ENCODE measurements at places on chromosomes 3 and 15.

- DNase-seq, result no peak
Observed at GRCh38 chr3:130654921-130655320, 91.7 kb downstream of the PIK3R4 start.

GRCh38 chr15:86942285-86942684 lies 862.6 kb downstream of the AGBL1 start:
- no peak for DNase-seq

GRCh38 chr15:57327985-57328471 lies 48.3 kb upstream of the CGNL1 start:
- no peak for DNase-seq

DNA sequence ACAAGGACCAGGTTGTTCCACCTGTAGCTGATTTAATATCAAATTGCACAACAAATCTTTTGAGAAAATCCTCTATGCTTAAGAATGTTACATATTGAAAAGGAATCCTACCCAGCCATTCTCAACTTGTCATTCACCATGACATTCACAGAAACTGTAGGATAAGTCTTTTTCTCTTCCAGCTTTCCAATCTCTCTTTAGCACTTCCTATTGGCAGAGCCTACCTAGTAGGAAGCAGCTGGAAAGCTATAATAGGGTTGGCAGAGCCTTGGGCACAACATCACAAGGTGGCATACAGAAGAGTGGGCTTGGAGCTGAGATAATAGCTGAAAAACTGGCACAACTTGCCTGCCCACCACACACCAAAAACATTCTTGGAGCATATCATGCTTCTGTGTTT lies 67.3 kb upstream of the NUDT16 start:
- no peak for DNase-seq

- DNase-seq, result no peak
Observed at GRCh38 chr15:62895905-62896316, 146.6 kb upstream of the TPM1 start.

DNA sequence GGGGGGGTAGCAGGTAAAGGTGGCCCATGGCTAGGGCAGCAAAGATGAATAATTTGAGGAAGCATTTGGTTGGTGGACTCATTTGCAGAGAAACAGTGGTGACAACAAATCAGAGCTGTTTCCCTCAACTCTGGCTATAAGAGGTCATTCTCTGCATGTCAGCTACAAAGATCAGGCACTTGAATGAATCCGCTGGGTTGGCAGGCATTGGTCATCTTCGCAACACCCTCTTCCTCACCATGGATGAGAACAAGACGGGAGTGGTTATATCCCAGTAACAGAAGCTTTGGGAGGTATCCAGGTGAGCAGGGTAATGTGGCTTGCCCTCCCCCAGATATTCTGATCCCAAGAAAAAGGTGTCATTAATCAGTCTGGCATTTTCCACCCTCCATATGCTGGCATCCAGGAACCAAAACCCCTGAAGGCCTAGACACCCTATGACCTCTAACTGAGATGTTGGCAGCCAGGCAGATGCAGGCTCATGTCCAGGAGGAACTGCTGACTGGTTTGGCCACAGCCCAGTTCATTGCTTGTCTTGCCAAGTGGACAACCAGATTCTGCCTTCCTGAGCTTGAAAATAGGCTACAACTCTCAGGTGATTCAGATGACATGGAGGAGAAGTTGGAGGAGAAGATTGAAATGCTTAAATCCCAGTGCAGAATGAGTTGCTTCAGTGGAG lies 108.9 kb upstream of the TRIM42 start:
- no peak for DNase-seq

GRCh38 chr3:161401389-161401788 lies 30.1 kb upstream of the SPTSSB start:
- DNase-seq, result no peak

DNA sequence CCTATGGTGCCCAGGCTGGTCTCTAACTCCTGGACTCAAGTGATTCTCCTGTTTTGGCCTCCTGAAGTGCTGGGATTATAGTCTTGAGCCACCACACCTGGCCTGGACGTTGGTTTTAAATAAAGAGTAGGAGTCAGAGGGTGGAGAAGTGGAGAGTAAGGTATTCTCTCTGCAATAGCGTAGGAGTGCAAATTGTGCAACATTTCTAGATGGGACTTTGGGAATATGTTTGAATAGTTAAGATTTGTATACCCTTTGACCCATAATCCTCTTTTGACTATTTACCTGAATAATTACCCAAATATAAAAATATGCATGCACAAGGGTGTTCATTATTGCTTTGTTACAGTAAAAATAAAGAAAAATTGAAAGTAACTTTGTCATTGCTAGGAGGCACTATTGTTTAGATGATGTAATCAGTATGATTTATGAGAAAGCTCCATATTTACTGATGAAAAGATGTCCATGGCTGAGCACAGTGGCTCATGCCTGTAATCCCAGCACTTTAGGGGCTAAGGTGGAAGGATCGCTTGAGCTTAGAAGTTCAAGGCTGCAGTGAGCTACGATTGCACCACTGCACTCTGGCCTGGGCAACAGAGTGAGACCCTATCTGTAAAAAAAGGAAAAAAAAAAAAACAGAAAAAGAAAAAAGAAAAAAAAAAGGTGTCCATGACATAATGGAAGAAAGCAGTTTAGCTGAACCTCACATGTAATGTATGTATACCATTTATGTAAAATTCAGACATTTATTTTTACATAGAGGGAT lies 15.1 kb upstream of the XYLB start:
- DNase-seq, result no peak

DNA sequence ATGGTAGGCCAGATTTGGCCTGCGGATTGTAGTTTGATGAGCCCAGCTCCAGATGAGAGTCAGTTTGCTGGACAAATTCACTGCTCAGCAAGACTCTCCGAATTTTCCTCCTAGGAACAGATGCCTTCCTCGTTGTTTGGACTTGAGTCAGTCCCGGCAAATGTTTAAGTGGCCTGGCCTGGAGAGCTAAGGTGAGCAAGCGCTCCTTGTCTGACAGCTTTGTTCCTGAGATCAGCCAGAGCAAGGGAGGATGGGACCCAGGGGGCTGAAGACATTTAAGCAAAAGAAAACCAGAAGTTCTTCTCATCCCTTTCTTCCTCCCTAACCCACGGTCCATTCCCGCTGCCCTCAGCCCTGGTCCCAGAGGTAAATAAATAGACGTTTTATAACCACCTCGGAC lies 40.3 kb downstream of the POLR2M start:
- DNase-seq, result no peak

- no peak for DNase-seq
Observed at GRCh38 chr3:14806641-14807263, 12.0 kb upstream of the FGD5 start.

DNA sequence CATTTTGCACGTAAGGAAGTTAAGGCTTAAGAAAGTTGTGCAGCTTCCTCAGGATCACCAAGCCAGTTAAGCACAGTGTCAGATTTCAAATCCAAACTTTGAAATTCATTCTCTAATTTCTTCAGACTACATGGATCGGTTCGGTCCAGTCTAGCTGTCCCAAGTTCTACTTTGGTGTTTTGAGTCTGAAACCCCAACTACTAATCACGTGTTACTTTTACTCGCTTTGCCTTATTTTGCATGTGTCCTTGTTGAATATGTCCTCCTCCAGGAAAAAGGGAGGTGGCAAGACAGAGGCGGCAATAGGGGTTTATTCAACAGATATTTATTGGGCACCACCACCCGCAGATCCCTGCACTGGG lies 522 bp upstream of the GXYLT2 start:
- DNase-seq, result no peak

DNA sequence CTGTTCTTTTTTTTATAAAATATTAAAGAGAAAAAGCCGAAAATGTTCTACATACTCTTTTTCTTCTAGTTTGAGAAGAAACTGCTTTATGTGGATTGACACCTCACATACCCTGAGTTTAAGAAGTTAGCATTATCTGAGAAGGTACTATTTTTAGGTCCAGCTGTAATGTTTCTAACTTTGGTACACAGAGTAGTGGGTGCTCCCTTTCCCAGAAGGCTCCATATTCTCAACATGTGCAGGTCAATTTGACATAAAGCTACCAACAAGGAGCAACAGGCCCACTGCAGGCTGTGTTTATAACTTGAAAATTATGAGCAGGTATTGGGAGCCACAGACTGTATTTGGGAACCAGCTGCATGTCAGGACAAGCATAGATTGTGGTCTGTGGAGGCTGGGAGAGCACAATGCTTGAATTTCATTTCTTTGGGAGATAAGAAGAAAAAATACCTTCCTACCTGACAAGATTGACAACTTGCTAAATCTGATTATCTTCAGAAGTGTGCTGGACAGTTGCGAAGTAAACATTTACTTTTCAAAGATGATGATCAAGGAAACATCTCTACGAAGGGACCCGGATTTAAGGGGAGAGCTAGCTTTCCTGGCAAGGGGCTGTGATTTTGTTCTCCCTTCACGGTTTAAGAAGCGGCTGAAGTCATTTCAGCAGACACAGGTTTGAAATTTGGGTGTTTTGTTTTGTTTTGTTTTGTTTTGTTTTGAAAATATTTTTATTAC lies 57.2 kb downstream of the PPP2R3A start:
- no peak for DNase-seq

DNA sequence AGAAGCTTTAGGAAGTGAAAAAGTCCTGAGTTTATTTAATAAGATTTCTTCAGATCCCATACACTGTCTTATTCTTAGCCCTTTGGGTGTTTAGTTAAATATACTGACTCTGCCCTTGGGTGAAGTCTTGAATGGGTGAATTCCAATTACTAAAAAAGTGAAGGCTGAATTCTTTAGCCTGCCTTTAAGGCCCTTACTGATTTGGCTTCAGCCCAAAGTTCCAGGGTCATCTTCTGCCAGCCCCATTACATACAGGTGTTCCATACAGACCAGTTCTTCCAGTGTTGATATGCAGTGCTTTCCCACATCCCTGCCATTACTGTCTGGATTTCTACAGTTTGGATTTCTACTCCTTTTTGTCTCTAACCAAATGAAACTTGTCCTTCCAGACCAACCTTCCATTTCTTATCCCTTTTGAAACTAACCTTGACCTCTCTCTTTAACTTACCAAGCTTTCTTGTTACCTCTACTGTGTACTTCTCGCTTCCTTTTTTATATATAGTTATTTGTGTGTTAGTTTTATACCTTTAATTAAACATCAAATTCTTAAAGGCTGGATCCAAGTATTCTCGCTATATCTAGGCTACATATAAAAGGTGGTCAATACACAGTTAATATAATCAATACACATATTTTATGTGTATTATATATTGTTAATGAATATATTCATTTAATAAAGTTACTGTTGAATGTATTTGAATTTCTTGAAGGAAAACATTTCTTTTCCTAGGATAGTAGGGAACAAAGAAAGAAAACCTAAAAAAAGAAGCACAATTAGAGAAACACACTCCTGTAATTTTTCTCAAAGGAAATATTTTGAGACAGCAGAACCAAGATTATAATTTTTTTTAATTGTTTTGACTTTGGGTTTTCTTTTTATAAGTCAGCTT lies 15.0 kb downstream of the MBNL1 start:
- no peak for DNase-seq

- DNase-seq, result no peak
Observed at GRCh38 chr15:52067545-52067926, 45.0 kb downstream of the BCL2L10 start.

GRCh38 chr3:71546821-71547220 lies 36.7 kb downstream of the FOXP1 start:
- no peak for DNase-seq
